LoVo (cell line): ENCODE measurements at places on chromosomes 11 and 22.
A peak's percentile ranks its signal among the peaks of the same experiment; 100 is the strongest.

GRCh38 chr11:119741369-119742262, 12.6 kb upstream of the NECTIN1 start:
- peak; percentile 38 for DNase-seq

DNA sequence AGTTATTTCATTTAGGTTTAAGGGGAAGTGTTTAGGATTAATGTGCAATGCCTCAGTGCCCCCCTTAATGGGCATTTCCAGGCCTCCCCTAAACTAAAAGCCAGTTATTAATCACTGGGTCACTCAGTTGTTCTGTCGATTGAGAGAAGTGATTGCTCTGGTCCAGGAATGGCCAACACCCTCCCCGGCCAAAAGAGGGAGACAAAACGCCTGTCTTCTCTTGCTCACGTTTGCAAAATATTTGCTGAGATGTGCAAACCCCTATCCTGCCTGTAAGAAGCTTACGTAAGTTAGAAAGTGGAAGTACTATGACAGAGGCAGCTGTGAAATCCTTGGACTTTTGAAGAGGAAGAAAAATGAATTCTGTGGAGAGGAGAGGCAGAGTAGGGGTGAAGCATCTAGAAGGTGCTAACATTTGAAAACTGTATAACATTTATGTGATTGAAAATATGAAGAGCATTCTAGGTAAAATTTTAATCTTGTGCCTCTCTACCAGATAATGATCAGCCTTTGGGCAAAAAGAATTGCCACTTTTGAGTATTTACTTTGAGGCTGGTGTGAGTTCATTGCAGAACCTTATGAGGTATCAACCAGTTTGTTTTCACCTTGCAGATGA, 37.7 kb downstream of the NTM start:
- DNase-seq = peak; percentile 6

GRCh38 chr11:84837402-84838069, 789.6 kb downstream of the DLG2 start:
- DNase-seq = no peak

DNA sequence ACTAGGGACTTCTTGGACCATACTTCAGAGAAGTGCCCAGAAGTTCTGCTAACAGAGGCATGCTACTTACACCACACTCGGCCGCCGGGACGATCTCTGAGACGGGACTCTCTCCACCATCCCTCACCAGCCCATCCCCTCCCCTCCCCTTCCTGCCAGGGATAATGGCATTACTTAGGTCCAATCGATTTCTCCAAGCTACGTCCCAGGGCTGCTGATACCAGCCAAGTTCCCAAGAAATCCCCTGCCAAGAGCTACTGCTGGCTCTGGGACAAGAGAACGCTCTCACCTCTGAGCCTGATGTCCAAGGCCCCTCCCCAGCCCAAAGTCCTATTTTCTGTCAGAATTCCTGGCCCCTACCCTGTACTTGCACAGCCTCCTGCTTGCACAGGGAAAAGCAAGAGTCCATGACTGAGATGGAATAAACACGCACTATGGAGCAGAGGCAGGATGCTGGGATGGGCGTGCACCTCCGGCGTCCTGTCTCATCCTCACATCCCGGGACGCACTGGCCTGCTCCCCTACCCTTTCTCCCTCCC, 42.7 kb downstream of the GDPD5 start:
- DNase-seq = no peak

- DNase-seq = no peak
Observed at GRCh38 chr11:26286472-26287066, 45.4 kb upstream of the ANO3 start.

DNA sequence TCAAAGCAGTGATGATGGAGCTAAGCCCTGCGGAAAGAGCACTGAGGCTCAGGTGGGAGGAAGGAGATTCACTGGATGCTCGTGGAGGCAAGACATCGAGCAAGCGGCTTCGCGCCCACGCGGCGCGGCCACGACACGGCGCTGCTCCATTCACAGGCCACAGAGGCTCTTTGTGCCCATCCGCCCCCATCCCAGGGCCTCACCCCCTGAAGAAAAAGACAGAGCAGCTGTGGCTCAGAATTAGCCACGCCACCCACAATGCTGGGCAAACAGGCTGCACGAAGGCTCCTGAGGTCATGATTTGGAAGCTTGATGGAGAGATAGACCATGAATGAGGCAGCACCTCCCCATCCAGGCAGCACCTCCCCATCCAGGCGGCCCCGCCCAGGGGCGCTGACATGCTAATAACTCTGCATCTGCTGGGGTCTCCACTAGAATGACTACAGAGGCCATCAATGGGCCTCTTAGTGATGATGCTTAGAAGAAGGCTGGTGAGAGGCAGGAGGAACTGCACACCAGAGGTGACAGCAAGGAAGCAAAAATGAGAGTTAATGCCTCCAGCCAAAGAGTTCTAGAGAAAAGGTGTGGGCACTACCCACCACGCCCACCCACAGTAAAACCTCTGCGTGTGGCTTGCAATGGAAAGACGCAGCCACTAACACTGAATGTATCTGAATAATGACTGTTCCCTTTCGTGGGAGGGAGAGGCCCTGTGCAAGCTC, 43.5 kb downstream of the MYH9 start:
- DNase-seq = no peak

- DNase-seq = no peak
Observed at GRCh38 chr22:32699001-32699582, 102.4 kb upstream of the TIMP3 start.

DNA sequence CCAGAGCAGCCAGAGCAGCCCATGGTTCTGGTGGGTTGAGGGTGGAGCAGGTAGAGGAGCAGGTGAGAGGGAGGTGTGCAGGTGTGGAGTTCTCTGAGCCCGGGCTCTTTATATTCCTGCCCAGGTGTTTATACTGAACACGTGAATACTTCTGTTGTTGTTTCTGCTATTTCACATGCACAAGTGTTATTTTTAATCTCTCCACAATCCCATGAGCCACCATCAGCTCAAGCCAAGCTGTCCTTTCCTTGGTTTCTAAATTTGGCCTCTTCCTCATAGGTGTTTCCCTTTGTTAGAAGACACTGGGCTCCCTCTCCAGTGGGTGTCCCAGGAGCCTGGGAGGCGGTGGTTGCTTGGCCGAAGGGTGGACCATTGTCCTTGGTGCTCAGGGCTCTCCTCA, at the start of gene KRTAP5-3:
TSS of gene KRTAP5-3 (minus strand) at position 101 of the 400 bp plus-strand sequence. CDS start at position 23, 78 bp downstream.
- DNase-seq = no peak

DNA sequence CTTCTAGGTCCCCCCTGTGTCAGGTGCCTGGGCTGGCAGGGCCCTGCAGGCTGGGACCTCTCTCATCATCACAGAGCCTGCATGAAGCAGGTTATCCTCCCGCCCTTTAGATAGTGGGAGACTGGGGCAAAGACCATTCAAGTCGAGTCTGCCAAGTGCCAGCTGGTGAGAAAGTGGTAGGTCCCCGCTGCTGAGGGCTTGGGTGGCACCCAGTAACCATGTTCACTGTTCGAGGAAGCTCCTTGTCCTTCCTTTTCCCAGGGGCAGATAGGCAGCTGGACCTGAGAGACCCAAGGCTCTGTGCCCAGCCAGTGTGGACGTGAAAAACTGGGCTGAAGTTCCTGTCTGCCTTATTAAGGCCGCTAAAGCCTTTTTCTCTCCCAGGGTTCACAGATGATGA, 1319.8 kb downstream of the TBC1D22A start:
- DNase-seq = no peak

DNA sequence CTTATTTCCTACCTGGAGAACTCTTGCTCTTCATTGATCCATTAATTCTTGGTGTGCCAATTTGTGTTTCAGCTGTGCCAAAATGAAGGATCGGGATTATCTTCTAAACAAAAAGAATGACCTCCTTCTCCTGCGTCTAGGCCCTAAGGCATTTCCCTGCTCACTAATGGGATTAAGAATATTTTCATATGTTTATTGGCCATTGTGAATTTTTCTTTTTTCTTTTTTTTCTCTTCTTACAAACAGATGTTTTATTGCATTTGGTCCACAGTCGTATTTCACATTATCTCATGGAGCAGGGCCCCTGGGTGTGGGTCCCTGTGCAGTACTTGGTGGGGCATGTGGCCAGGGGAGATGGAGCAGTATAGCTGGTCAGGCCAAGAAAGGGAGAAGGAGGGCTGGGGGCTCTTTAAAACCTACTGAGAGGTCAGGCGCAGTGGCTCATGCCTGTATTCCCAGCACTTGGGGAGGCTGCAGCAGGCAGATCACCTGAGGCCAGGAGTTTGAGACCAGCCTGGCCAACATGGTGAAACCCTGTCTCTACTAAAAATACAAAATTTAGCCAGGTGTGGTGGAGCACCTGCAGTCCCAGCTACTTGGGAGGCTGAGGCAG, 35.3 kb upstream of the HORMAD2 start:
- no peak for DNase-seq

DNA sequence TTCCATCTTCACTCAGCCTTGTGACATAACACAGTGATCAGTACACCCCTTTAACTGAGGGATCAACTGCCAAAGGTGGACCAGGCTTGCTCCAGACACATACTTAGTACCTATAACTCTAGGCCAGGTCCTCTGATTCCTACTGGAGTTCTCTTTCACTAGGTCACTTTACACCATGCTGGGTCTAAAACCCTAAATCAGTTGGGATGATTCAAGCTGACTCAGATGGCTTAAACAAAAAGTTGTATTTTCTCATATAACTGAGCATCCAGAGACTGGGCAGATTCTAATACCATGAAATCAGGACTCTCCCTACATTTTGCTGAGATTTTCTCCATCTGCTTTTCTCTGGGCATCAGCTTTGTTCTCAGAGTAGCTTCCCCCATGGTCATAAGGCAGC, 26.0 kb upstream of the FLI1 start:
- no peak for DNase-seq

- no peak for DNase-seq
Observed at GRCh38 chr22:45468872-45469271, 33.8 kb upstream of the FBLN1 start.

- no peak for DNase-seq
Observed at GRCh38 chr11:18280438-18281045, 14.5 kb downstream of the SAA1 start.

GRCh38 chr11:36041988-36042611, 98.2 kb downstream of the LDLRAD3 start:
- DNase-seq = no peak

DNA sequence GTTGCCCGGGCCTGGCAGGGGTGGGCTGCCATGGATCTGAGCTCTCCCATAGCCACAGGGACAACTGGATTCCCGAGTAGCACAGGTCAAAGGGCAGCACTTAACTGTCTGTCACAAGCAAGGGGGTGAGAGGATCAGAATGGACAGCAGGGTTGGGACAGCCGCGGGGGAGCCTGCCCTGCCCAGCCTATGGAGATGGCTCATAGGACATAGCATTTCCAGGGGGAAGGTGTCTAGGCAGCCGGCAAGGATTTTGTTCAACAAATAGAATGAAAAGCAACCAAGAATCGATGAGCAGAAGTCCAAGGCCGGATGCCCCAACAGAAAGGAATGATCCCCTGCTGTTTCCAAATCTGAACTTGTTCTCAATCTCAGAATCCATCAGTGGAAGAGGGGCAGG, 92.9 kb downstream of the RPS6KA4 start:
- no peak for DNase-seq

DNA sequence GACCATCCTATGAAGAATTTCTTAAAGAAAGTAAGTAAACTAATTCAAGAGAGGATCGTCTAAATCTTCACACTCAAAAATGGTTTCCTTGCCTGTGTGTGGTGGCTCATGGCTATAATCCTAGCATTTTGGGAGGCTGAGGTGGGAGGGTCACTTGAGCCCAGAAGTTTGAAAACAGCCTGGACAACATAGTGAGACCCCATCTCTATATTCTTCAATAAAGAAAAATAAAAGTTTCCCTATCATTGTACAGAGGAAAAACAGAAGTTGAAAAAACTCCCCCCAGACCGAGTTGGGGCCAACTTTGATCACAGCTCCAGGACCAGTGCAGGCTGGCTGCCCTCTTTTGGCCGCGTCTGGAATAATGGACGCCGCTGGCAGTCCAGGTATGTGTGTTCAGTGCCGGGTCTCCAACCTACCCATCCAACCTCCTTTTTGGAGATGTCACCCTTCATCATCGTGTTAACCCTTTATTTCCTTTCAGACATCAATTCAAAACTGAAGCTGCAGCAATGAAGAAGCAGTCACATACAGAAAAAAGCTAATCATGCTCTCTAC, 3.0 kb downstream of the RPS25 start:
- DNase-seq = peak; percentile 30

- no peak for DNase-seq
Observed at GRCh38 chr11:7522121-7522520, 8.3 kb downstream of the PPFIBP2 start.

DNA sequence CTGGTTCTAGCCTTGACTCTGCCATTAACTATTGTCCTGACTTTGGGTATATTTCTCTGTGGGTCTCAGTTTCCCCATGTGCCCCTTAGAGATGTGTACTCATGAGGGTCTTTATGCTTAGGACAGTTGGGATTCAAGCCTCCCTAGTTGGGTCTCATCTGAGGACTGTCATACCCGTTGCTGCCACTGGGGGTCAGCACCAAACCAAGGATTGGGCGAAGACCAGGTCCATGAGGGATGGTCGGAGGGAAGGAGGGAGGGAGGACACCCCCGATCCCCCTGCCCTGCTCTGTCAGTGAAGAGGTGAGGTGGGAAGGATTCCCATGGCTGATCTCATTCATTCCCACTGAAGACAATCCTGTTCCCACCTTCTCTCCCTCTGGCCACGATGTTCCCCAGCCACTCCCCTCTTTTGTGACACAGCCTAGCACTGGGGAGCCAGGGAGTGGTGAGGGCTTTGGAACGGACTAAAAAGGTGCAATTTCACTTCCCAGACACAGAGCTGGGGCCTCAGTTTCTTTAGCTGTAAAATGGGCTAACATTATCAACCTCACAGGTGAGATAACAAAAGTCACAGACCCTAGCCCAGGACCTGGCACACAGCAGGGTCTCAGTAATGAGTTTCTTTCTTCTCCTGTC, 12.4 kb upstream of the KLHL35 start:
- peak; percentile 54 for DNase-seq

DNA sequence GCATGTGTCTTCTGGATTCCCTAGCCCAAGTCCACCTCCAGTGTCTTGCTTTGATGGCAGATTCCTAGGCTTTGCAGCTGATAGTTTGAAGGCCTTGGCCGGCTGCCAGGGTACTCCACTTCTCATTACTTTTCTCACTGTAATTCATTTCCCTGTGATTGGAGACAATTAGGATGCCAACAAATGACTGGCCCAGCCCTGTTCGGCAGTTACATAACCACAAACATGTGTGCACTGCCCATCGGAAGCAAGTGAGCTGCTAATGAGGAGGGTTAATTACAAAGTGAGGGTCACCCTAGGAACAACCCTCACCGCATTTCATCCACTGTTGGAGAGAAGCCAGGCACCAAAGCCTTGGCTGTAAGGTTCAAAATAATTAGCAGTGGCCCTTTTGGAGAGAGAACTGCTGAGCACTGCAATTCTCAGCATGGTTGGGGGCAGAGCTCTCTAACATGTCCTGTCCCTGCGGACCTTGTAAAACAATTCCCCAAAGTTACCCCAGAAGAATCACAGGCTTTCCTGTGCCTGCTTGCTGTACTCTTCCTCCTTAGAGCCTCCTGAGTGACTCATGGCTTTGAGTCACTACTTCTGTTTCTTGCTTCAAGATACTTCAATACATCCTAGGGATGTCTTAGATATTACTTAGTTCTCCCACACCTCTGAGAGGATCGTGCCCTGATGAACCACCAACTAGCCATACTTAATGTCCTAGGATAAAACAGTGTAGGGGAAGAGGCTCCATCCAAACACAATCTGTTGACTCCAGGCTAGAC, 109.7 kb upstream of the GALNT18 start:
- peak; percentile 21 for DNase-seq
